RPMI7951 (cell line): ENCODE measurements at places on chromosomes 12 and 14. TPM values are rescaled to one million over a fixed set of nuclear protein-coding genes. Genes with fewer than 3 reads are reported as not detected.

Gene OLR1
- total RNA-seq = not detected in 2 replicates

Gene TEX22
- not detected in 2 replicates for total RNA-seq

Gene LTBP2
- 22.8 and 26.0 TPM in 2 replicates for total RNA-seq

- peak; percentile 70 for DNase-seq
These were observed 66.3 kb downstream of the ZNF664 start for GRCh38 chr12:124039276-124039675.
